SJCRH30 (cell line): ENCODE measurements at places on chromosomes 1 and 21.

DNA sequence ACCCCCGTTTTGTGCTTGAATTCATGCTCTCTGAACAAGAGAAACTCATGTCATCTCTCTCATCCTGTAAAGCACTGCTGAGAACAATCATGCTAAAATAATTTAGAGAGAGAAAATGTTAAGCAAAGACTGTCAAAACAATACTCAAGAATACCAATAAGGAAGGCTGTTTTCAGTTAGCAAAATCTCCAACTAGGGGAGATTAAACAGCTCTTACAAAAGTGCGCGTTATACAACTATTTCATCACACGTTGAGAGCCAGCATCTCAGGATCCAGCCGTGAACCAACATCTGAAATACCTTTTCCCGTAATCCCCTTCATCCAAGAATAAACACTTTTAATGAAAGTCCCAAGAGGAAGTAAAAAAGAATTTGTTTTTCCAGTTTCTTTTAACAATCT, 44.1 kb upstream of the KCNJ15 start:
- no peak for DNase-seq
- H3K27ac ChIP-seq, result no peak overlapping the region
- no peaks in the 10 kb centered on the region for H3K27me3 ChIP-seq
- no peak overlapping the region for H3K4me3 ChIP-seq
- H3K36me3 ChIP-seq, result no peaks in the 10 kb centered on the region

DNA sequence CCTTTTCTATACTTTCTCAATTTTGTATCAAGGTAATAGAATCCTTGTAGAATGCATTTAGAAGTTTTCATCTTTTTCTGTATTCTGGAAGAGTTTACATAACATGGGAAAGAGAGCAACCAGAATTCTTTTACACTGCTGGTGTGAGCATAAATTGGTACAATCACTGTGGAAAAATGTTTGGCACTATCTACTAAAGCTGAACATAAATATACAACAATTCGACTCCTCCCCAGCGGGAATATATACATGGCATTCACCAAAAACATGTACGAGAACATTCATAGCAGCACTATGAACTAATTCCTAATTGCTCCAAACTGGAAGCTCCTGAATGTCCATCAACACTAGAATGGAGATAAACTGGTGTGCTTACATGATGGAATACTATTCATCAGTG, 1.8 kb upstream of the ACBD6 start:
- H3K4me3 ChIP-seq, result no peak overlapping the region
- H3K27ac ChIP-seq, result no peak overlapping the region
- no peak for DNase-seq
- H3K4me1 ChIP-seq, result no peaks in the 10 kb centered on the region; the same call in 1 of the 2 replicates
- no peaks in the 10 kb centered on the region; the same call in 1 of the 2 replicates for H3K36me3 ChIP-seq

DNA sequence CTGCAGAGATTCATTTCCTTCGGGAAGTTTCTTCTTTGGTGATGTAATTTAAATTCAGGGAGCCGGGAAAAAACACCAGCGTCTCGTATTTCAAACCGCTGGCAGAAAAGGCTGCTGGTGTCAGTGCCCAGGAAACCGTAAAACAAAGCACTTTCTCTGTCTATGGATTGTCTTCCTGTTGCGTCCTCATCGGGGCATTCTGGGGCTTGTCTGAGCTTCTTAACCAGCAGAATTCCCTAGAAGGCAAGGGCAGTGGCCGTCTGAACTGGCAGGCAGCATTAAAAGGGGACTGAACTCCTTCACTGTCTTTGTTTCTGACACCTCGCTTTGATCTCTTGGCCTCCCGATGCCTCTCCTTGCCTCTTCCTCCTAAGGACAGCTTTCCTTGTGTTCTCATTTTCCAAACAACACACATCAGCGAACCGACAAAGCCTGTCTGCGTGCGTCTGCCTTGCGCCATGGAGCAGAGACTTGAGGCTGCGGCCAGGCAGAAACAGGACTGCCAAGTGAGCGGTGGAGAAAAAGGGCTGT, 391.6 kb upstream of the VAMP3 start:
- H3K36me3 ChIP-seq, result no peaks in the 10 kb centered on the region
- peak overlapping the region; percentile 40 for H3K27ac ChIP-seq
- peak; percentile 83 for DNase-seq
- peaks cover 21% of the 10 kb centered on the region for H3K4me1 ChIP-seq
- no peak overlapping the region for H3K4me3 ChIP-seq
- no peaks in the 10 kb centered on the region for H3K27me3 ChIP-seq

DNA sequence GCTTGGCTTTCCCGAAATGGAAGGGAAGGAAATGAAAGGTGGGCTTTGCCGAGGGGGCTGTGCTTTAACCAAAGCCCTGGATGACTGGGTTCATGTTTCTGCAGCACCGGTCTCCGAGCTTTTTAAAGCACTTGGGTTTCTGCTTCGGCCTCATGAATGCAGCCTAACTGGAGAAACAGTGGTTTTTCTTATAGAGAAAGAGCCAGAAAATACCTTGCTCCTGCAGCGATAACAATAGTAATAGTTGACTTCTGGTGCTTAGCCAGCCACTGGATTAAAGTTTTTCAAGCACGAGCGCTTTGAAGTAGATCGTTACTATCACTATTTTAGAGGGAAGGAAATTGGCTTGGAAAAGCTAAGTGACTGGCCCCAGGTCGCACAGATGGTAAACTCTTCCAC, 500 bp upstream of the DOCK7 start:
- peak overlapping the region; percentile 34 for H3K27ac ChIP-seq
- DNase-seq, result no peak
- H3K4me3 ChIP-seq, result peak overlapping the region; percentile 66

GRCh38 chr1:201357636-201358348, 19.7 kb downstream of the TNNT2 start:
- no peak for DNase-seq
- H3K27me3 ChIP-seq, result no peaks in the 10 kb centered on the region
- H3K36me3 ChIP-seq, result peaks cover 10% of the 10 kb centered on the region; the same call in 1 of the 2 replicates
- no peak overlapping the region for H3K4me3 ChIP-seq

- no peak for DNase-seq
- no peak overlapping the region for H3K27ac ChIP-seq
- H3K36me3 ChIP-seq, result no peaks in the 10 kb centered on the region
- no peaks in the 10 kb centered on the region for H3K27me3 ChIP-seq
- no peaks in the 10 kb centered on the region for H3K4me1 ChIP-seq
These were observed 53.1 kb downstream of the RWDD3 start for GRCh38 chr1:95287081-95287480.
